ENCODE measurements at places on chromosomes 6 and 20.

GRCh38 chr6:44076356-44077213 is 50.7 kb downstream of the MRPL14 start:
- DNase-seq: peak; percentile 41

- no peak for DNase-seq
These were observed 57.1 kb upstream of the MAP7 start for GRCh38 chr6:136607204-136607931.

- peak; percentile 77 for DNase-seq
These were observed 99.8 kb downstream of the SMOC2 start for GRCh38 chr6:168540713-168541291.

- DNase-seq: no peak
These were observed 172.9 kb downstream of the CARMIL1 start for GRCh38 chr6:25452031-25452430.

GRCh38 chr6:157625764-157626163 is 197.3 kb upstream of the SNX9 start:
- no peak for DNase-seq

DNA sequence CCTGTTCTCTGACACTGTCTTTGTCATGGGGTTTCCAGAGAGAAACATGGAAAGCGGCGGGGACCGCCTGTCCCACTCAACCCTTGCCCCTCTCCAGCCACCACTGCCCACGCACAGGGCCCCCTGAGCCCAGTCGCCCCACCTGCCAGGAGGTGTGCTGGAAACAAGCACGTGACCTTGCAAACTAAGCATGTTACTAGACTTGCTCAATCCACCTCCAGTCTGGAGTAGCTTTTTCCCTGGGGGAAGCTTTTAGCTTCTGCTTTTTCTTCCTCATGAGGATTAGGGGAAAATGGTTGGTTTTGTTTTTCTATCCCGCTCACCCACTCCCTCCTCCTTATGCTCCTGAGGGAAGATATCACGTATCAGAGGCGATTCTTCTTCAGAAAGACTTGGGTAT is 105.7 kb downstream of the PLEKHG1 start:
- DNase-seq: no peak

DNA sequence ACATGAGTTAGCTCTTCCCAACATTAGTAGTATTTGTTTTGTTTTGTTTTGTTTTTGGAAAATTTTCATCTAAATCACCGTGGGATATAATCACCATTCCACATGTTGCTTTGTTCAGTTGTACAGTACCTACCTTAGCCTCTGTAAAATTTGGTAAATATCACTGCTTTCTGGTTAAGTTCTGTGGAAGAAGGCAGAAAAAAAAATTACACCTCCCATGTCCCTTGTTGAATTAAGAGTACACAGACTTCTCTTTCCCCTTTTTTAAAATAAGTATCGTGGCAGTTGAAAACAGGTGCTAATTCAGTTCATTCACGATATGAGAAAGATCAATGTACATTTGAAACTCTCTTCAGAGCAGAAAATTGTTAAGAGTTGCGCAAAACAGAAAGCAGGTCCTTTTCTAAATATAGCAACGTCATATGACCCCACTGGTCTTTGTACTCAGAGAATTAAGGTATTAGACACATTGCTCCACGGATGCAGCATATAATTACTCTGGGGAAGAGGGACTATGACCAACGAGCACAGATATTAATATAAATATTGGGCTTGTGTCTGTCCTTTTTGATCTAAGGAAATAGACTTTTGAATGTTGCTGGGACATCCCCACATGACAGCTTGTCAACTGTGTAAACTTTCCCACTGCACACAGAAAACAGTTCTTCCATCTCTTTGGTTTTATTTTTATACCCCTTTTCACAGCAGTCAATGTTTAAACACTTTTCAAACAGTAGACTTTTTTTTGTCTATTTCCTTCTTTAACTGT is 58.6 kb upstream of the ZNF217 start:
- no peak for DNase-seq

DNA sequence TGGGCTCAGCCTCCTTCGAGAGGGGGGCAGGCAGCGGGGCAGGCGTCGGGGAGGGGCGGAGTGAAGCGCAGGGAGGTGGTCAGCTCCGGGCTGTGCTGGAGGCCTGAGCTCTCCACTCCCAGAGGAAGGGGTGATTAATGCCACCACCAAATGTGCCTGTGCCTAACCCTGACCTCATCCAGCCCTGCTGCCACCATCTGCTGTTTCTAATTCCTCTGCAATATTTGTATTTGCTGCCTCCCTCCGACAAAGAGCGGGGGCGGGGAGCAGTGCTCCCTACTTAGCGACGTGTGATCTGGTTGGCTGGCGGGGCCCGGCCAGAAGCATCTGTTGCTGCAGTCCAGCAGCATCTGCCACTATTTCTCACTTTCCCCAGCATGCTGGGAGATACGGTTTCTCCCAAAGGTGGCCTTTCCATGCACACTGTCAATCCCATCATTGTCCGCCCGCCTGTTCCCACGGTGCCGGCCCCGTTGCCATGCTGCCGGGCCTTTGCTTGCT is 47.0 kb downstream of the DLL1 start:
- no peak for DNase-seq

GRCh38 chr6:75430631-75431325 is 62.8 kb downstream of the FILIP1 start:
- DNase-seq: no peak

DNA sequence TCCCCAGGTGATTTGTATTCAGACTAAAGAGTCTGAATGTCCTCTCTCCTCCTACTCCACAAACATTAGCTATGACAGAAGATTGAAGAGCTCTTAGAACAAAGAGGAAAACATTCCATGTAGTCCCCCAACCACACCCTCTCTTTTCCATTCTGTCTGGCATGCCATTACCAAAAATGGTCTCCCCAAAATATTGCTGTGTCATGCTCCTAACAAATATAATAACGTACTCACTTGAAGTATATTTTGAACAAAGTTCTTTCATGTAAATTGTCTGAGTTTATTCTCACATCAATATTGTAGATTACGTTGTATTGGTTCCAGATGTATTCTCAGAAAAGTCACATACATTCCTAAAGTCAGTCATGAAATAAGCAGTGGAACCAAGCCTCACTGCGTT is 467.3 kb upstream of the IRAK1BP1 start:
- no peak for DNase-seq

GRCh38 chr6:17622144-17622543 is 22.0 kb downstream of the FAM8A1 start:
- no peak for DNase-seq

- peak; percentile 51 for DNase-seq
These were observed 3.6 kb downstream of the SOX4 start for GRCh38 chr6:21596949-21597682.

- no peak for DNase-seq
These were observed 200.5 kb upstream of the ARG1 start for GRCh38 chr6:131372535-131372934.

DNA sequence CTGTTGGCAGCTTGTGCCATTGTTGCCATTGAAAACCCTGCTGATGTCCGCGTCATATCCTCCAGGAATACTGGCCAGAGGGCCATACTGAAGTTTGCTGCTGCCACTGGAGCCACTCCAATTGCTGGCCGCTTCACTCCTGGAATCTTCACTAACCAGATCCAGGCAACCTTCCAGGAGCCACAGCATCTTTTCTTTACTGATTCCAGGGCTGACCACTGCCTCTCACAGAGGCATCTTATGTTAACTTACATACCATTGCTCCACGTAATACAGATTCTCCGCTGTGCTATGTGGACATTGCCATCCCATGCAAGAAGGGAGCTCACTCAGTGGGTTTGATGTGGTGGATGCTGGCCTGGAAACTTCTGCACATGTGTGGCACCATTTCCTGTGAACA is 221.8 kb upstream of the FAM83B start:
- no peak for DNase-seq
